ENCODE measurements at places on chromosomes 5 and 9. TPM values are rescaled to one million over a fixed set of nuclear protein-coding genes. Genes with fewer than 3 reads are reported as not detected.

The C5orf52 gene
- not detected for total RNA-seq

The TPPP gene
- 1.4 TPM for total RNA-seq

The OBP2B gene
- total RNA-seq = not detected

The OGN gene
- total RNA-seq = not detected

The HAVCR2 gene
- 0.49 TPM for total RNA-seq

The PCDH1 gene
- total RNA-seq = 183 TPM

The GABRA6 gene
- not detected for total RNA-seq

The MED10 gene
- total RNA-seq = 9.0 TPM

The SHLD3 gene
- total RNA-seq = 4.2 TPM

The CATSPER3 gene
- 0.74 TPM for total RNA-seq

The CARTPT gene
- total RNA-seq = not detected

DNA sequence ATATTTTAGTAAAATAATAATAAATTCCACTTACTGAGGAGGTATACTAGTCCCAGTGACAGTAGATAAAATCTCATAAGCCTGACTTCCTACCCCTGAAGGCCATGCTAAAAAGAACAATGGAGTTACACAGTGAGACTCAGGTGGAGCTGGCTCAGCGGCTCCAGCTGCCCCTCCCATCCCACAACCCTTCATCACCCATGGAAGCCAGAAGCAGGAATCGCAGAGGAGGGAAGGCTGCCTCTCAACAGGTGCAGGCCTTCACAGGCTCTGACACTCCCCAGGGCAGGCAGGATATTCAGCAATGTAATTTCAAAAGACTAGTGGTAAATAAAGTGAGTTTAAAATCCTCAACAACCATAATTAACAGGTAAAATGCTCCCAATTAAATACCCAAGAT lies 67.5 kb downstream of the FANCC start:
- no peaks in the 10 kb centered on the region for H3K27me3 ChIP-seq
- DNase-seq = peak; percentile 37
- H3K4me1 ChIP-seq = 0 out of 2 replicates have a peak, but pooled peaks cover 5% of the 10 kb centered on the region
- H3K36me3 ChIP-seq = no peaks in the 10 kb centered on the region

DNA sequence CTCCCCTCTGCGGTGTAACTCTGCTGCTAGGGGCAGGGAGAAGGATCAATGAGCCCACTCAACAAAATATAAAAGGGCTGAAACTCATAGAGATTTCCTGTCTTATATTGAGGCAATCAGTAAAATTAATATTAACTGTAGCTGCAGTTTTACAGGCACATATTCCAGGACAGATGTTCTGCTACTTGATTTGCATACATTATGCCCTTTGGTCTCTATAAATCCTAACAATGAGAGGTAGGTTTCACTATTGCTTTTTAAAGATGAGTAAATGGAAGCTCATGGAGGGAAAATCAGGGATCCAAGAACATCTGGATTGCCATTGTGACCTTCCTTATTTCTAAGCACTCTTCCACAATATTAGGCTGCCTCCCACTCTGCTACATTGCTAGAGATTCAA lies 23.5 kb upstream of the TRIM32 start:
- no peak for DNase-seq
- no peaks in the 10 kb centered on the region for H3K27me3 ChIP-seq
- H3K4me1 ChIP-seq = no peaks in the 10 kb centered on the region
- no peaks in the 10 kb centered on the region for H3K36me3 ChIP-seq
- no peak overlapping the region for H3K4me3 ChIP-seq

DNA sequence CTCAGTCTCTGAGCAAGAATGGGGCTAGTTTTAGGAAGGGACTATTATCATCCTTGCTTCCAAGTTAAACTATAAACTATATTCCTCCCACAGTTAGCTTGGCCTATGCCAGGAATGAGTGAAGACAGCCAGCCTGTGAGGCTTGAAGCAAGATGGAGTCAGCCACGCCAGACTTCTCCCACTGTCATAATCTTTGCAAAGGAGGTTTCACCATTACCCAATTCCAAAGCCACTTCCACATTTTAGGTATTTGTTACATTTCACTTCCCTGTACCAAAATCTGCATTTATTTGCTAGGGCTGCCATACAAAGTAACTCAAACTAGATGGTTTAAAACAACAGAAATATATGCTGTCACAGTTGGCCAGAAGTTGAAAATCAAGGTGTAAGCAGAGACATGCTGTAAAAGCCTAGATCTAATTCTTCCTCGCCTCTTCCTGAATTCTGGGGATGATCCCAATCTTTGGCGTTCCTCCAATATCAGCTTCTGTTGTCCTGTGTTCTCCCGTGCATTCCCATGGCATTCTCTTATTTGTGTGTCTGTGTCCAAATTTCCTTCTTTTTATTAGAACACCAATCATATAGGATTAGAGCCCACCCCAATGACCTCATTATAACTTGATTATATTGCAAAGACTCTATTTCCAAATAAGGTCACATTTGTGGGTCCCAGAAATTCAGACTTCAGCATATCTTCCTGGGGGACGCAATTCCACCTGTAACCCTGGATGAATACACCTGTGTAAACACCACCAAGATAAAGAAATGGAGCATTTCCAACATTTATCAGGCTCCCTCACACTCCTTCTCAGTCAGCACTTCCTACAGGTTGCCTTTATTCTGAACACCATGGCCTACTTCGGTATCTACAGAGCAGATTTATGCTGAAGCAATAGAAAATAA lies 126.8 kb downstream of the GCNT1 start:
- DNase-seq = no peak
- no peaks in the 10 kb centered on the region for H3K36me3 ChIP-seq
- H3K27me3 ChIP-seq = no peaks in the 10 kb centered on the region
- H3K27ac ChIP-seq = no peak overlapping the region
- H3K4me1 ChIP-seq = no peaks in the 10 kb centered on the region

- no peaks in the 10 kb centered on the region for H3K27me3 ChIP-seq
- peaks cover 12% of the 10 kb centered on the region for H3K4me1 ChIP-seq
- H3K36me3 ChIP-seq = no peaks in the 10 kb centered on the region
- no peak for DNase-seq
Measured at GRCh38 chr5:89850513-89850865, 559.1 kb downstream of the CETN3 start.

DNA sequence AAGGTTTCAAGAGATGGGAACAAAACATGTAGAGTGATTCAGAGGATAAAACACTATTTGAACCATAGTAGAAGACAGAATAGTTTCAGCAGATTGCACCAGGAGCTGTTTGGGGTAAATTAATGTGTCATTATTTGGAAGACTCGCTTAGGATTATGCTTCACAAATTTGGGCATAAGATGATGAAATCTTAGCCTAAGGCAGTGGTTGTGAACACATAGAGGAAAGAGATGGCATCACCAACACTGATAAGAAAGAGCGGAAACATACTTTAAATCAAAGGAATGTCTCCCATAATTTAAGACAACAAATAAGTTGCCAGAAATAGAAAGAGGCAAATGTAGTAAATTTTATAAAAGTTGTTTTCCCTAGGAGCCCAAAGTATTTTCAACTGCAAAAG lies 66.1 kb upstream of the TBCA start:
- no peak for DNase-seq
- peaks cover 30% of the 10 kb centered on the region for H3K4me1 ChIP-seq
- H3K36me3 ChIP-seq = no peaks in the 10 kb centered on the region
- no peak overlapping the region for H3K4me3 ChIP-seq

DNA sequence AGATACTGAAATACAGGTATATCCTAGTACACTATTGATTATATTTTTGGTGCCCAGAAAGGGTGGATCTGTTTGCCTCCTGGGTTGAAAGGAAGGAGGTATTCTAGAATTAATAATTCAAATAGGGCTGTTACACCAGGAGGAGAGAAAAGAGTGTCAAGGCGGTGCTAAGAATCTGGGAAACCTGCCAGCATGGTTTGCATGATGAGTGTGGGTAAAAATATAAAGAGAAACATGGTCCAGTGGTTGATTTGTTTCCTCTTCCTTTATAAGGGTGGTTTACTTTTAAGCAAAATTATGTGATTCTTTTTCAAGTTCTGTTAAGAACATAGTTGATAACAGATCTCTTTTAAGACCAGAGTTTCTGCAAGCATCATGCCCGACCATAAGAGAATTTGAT lies 69.4 kb upstream of the NFIB start:
- no peaks in the 10 kb centered on the region for H3K27me3 ChIP-seq
- no peak overlapping the region for H3K27ac ChIP-seq
- no peak overlapping the region for H3K4me3 ChIP-seq
- no peaks in the 10 kb centered on the region for H3K36me3 ChIP-seq

DNA sequence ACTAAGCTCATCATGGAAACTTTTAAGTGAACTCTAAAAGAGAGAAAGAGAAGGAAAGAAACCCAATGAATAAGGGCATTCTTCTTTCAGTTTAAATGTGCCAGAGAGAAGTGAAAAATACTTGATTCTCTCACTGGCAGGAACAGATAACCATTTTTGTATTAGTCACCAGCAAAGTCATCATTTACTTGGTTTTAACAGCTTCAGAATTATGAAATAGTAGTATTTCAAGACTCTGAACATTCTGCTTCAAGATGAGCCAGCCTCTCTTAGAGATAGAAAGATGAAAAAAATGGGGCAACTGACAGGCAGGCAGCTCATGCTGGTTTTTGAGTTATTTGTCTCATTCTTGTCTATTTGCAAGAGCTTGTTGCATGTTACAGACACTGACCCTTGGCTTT lies 103.5 kb downstream of the GCNT1 start:
- no peaks in the 10 kb centered on the region for H3K27me3 ChIP-seq
- H3K4me1 ChIP-seq = peaks cover 4% of the 10 kb centered on the region
- no peak for DNase-seq

GRCh38 chr5:17114233-17114632 lies 103.2 kb upstream of the BASP1 start:
- H3K27me3 ChIP-seq = no peaks in the 10 kb centered on the region
- H3K4me1 ChIP-seq = peaks cover 31% of the 10 kb centered on the region
- no peaks in the 10 kb centered on the region for H3K36me3 ChIP-seq
- no peak overlapping the region for H3K4me3 ChIP-seq
- DNase-seq = no peak
- no peak overlapping the region for H3K27ac ChIP-seq

- no peak for DNase-seq
- H3K27ac ChIP-seq = no peak overlapping the region
- no peaks in the 10 kb centered on the region for H3K27me3 ChIP-seq
- H3K36me3 ChIP-seq = 0 out of 2 replicates have a peak, but pooled peaks cover 4% of the 10 kb centered on the region
- no peaks in the 10 kb centered on the region for H3K4me1 ChIP-seq
Measured at GRCh38 chr9:117178596-117179375, 236.1 kb downstream of the ASTN2 start.

- H3K27ac ChIP-seq = peak overlapping the region; percentile 78
- DNase-seq = peak; percentile 32
- no peaks in the 10 kb centered on the region for H3K36me3 ChIP-seq
- peak overlapping the region; percentile 15 for H3K4me3 ChIP-seq
- peaks cover 62% of the 10 kb centered on the region for H3K4me1 ChIP-seq
- no peaks in the 10 kb centered on the region for H3K27me3 ChIP-seq
Measured at GRCh38 chr5:129820-130219, 37.9 kb downstream of the PLEKHG4B start.

DNA sequence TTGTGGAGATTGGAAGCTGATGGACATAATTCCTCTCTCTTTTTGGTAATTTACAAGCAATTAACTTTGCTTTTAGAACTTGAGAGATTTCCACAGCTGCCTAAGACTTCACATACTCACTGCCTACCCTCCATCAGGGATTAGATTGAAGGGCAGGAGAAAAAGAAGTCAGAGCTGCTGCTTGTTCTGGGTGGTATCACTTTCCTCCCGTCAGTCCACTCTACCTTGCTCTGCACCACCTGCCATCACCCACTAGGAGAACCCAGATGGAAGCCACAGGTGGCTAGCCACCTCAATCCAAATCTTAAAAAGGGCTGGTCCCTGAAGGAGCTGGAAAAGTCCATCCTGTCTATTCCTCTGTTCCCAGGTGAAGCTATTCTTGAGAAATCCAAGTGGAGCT lies 10.5 kb downstream of the IRF1 start:
- H3K4me1 ChIP-seq = peaks cover under 1% of the 10 kb centered on the region
- DNase-seq = no peak
- no peaks in the 10 kb centered on the region for H3K27me3 ChIP-seq
- no peaks in the 10 kb centered on the region for H3K36me3 ChIP-seq
- no peak overlapping the region for H3K27ac ChIP-seq
- H3K4me3 ChIP-seq = no peak overlapping the region

DNA sequence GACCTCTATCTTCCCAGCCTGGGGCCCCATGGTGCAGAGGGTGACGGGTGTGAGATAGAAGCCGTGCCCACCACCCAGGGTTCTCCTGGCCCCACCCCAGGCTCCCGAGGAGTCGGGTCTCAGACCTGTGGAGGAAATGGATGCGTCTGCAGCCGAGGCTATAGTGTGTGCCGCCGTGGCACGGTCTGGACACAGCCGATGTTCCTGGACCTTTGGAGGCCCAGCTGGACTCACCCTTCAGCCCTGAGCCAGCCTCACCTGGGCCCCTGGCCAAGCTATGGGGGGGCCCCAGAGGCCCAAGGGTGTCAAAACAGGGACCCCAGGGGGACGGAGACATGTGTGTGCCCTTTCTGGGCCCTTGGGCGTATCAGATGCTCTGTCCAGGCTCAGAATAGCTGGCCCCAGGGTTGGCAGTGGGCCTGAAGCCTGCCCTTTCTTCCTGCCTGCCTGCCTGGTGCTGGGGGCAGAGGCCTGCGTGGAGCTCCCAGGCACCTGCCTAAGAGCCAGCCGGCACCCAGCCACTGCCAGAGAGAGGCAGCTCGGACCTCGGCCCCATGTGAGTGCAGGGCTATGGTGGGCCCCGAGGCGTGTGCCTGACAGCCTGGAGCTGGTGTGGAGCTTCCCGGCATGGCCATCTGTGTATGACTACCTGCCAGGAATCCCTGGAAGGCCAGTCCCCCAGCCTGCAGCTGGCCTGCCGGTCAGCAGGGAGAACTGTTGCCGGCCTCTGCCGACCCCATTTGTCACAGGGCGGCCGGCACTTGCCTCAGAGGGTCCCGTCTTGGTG lies 41.8 kb downstream of the KCNT1 start:
- H3K4me1 ChIP-seq = no peaks in the 10 kb centered on the region
- no peaks in the 10 kb centered on the region for H3K36me3 ChIP-seq
- no peak overlapping the region for H3K4me3 ChIP-seq
- no peak for DNase-seq

- no peaks in the 10 kb centered on the region for H3K27me3 ChIP-seq
- H3K36me3 ChIP-seq = no peaks in the 10 kb centered on the region
- no peak overlapping the region for H3K4me3 ChIP-seq
- no peak for DNase-seq
- H3K27ac ChIP-seq = no peak overlapping the region
Measured at GRCh38 chr9:115590011-115590410, 472.1 kb upstream of the TNC start.

- peaks cover 9% of the 10 kb centered on the region for H3K4me1 ChIP-seq
- H3K27me3 ChIP-seq = no peaks in the 10 kb centered on the region
- H3K27ac ChIP-seq = no peak overlapping the region
Measured at GRCh38 chr9:71816916-71817451, 48.7 kb upstream of the CEMIP2 start.

DNA sequence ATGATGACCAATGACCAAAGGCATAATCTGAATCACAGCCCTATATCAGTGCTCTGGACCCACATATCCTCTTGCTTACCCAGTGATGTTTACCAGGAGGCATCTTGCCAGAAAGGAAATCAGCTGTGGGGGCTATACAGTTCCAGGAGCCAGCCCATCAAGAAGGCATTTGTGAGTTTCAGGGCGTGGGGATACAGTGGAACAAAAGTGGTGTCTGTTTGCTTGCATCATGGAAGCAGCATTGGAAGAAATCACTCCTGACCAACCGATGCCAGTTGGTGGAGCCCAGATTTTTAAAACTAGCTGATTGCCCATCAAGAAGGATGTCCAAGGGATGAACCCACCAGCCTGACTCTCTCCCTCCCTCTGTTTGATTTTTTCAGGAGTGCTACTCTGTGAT lies 106.5 kb upstream of the EGFLAM start:
- no peaks in the 10 kb centered on the region for H3K36me3 ChIP-seq
- H3K27ac ChIP-seq = no peak overlapping the region
- DNase-seq = no peak
- H3K4me1 ChIP-seq = no peaks in the 10 kb centered on the region
- H3K27me3 ChIP-seq = no peaks in the 10 kb centered on the region
